ENCODE measurements at places on chromosomes 2 and 18.

- DNase-seq, result no peak
These were observed 258.4 kb downstream of the MYO3B start for GRCh38 chr2:170436077-170436943.

DNA sequence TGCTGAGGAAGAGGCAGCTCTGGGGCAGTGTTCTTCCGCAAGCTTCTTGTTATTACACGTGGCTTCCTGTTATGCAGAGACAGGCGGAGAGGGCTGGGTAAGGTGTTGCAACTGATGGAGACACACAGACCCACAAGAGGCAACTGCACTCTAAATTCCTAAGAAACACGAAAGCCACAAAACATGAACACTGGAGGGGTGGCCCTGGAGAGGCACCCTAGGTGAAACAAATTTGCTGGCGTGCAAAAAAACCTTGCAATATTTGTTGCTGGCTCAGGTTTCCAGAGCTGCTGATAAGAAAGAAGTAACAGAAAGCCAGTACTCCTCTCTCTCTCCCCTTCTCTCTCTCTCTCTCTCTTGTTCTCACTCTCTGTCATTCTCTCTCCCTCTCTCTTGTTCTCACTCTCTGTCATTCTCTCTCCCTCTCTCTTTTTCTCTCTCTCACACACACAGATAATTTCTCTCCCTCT, 31.8 kb downstream of the ARHGAP25 start:
- peak; percentile 82 for DNase-seq

- no peak for DNase-seq
These were observed 875.8 kb downstream of the TDRD15 start for GRCh38 chr2:21999522-21999921.

- no peak for DNase-seq
These were observed 20.4 kb downstream of the SERPINB7 start for GRCh38 chr18:63795606-63796005.

DNA sequence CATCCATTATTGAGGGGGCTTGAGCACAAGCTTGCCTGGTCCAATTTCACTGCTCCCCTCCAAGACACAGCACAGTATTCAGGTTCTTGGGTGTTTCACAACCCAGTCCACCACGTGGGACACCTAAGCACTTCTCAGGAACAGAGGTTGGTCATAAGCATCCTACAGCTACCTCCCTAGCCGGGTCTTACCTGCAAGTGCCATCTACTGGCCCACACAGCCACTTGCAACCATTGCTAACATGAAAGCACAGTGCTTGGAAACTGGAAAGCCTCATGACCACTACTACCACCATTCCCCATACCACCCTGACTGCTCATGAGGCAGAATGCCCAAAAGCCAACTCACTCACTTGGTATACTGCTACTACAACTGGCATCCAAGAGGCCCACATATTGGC, 105.7 kb upstream of the RPRM start:
- DNase-seq, result no peak

DNA sequence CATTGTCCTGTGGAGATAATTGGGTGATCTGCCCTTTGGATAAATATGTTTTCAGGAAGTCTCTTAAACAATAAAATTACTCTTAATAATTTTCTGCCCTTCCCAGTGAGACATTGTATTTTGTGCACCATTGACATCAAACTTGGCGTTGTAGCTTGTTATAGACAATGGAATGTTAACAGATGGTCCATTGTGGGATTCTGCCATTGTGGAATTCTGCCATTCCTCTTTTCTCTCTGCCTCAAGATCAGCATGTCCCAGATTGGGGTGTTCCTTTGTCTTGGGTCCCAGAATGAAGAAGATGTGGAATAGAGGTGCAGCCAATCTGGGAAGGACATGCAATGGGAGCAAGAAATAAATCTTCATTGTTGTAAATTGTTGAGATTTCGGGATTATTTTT, 15.1 kb upstream of the LDAH start:
- DNase-seq, result no peak

GRCh38 chr2:148971547-148971946, 67.0 kb upstream of the LYPD6B start:
- no peak for DNase-seq

All from activated CD8-positive, alpha-beta T cell treated with anti-CD3 and anti-CD28 coated beads, Interleukin-2, amount 10 ng/mL, durations not matched to agents 7 days and 5 days (primary cell).